Amygdala (tissue), 56 donors: ENCODE measurements at places on chromosomes 4 and X.

DNA sequence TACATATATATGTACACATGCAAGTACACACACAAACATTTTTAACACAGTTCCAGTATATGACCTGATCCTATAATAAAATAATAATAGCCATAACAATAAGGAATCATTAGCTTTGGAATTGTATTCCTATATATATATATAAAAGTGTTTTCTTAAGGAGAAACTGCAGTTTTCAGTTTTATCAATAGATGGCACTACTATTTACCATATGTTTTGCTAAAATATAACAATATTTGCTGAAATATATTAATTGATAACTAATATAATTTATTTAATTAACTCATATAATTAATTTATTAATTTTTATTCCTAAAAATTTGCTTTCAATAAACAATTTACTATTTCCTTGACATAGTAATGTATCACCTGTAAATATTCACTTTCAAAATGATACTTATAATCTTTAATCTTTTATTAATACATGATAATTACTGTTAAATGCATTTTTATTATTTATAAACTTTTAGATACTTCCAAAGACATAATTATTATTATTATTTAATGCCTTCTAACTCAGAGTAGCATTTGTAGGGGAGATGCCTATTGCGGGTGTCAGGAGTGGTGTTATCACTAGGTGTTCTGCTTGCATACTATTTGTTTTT lies 599.5 kb downstream of the FSTL5 start:
- no peak for DNase-seq

DNA sequence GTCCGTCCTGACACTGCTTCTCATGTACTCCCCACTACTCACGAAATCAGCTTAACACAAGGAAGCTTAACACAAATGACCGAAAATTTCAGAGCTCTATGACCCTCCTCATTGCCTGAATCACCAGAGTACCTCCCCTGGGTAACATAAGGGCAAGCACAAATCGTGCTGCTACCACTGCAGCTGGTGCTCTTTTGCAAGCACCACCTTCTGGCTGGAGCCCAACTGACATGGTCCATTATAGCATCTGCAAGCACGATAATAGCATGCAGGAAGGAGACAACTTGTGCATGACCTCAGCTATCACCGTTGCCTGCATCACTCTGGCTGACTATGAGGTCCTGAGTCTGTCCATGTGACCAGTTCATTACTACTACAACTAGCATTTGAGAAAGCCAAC lies 308.0 kb downstream of the TEX13C start:
- DNase-seq, result no peak

DNA sequence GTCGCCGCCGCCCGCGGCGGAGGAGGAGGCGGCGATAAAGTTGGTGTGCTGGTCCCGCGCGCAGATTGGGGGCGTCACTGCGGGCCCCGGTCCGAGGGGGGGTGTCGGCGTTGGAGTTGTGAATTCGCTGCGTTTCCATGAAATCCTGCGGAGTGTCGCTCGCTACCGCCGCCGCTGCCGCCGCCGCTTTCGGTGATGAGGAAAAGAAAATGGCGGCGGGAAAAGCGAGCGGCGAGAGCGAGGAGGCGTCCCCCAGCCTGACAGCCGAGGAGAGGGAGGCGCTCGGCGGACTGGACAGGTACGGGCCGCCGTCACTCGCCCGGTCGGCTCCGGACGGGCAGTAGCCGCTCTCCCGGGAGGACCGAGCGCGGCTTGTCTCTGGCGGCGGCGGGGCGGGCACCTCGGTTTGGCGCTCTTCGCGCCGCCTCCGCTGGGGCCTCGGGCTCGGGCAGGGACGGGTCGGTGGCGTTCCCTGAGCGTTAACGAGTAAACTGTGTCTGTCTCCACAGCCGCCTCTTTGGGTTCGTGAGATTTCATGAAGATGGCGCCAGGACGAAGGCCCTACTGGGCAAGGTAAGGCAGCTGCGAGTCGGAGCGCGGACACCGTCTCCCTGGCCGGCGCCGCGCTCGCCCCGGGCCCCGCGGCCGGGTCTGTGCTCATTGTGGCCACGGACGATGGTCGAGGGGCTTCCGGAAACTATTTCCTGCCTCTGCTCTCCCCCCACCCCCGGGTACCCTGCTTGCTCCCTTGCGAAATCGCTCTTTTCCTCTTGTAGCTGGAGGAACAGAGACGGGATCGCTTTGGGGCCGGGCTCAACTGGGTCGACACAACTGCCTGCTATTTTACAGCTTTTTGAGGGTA lies 658 bp downstream of the KDM6A start:
- DNase-seq, result no peak

GRCh38 chrX:53122013-53122412 lies 28.1 kb downstream of the KANTR start:
- no peak for DNase-seq

DNA sequence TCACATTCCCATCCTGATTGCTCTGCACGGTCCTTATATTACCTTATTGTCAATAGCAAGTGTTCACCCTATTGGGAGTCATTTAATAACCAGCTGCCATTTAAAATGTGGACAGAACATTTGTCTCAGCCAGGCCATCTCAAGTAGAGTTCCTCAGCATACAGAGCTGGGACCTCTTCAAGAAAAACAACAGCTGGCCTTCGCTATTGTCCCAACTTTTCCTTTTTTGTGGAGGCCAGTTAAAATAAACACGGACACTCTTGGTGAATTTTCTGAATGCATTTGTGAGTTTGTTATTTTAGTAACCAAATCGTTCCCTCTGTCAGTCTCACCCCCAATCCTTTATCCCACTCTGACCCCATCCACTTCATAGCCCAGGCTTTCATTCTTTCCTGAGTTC lies 395.3 kb upstream of the PITX2 start:
- DNase-seq, result no peak

DNA sequence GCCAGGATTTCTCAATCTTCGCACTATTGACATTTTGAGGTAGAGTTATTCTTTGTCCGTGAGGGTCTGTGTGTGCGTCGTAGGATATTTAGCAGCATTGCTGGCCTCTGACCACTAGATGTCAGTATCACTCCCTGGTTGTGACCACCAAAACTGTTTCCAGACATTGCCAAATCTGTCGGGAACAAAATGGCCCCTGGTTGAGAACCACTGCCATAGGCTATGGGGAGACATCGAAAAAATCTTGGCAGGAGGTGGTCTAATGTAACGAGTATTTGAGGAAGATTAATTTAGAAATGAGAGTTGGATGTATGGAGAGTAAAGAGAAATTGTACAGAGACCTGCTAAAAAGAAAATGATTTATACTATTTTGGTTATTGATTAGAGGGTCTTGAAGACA lies 108.4 kb downstream of the DOCK11 start:
- DNase-seq, result peak; percentile 1

- DNase-seq, result no peak
These were observed 70.5 kb downstream of the HADH start for GRCh38 chr4:108060164-108060563.

- no peak for DNase-seq
These were observed 717.3 kb upstream of the ACTRT1 start for GRCh38 chrX:128769495-128769894.

GRCh38 chrX:3963980-3964379 lies 250.5 kb upstream of the PRKX start:
- no peak for DNase-seq

DNA sequence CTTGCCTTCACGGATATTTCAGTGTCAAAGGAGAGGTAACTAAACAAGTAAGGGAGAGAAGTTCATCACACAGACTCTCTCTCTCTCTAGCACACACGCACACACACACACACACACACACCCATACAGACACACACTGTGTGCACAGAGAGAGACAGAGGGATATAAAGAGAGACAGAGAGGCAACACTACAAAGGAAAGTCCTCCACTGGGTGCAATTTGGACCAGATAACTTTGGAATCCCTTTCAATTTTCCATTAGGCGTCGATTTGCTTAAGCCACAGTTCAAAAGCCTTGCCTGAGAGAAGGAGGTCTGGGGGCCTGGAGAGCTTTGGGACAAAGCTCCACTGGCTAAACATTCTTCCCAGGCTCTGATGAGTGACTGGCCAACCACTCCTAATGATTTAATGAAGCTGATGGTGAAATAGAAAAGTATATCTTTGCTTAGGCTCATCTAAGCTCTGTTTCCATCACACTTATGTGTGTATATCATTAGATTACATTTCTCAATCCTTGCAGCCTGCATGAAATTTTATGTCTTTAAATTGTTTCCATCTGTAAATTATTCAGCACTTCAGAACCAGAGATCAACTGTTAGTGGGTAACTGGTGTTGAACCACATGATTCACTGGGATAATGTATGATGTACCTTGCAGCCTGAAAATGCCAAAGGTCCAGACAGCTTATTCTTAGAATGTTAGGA lies 180.8 kb downstream of the MAGEB17 start:
- no peak for DNase-seq

DNA sequence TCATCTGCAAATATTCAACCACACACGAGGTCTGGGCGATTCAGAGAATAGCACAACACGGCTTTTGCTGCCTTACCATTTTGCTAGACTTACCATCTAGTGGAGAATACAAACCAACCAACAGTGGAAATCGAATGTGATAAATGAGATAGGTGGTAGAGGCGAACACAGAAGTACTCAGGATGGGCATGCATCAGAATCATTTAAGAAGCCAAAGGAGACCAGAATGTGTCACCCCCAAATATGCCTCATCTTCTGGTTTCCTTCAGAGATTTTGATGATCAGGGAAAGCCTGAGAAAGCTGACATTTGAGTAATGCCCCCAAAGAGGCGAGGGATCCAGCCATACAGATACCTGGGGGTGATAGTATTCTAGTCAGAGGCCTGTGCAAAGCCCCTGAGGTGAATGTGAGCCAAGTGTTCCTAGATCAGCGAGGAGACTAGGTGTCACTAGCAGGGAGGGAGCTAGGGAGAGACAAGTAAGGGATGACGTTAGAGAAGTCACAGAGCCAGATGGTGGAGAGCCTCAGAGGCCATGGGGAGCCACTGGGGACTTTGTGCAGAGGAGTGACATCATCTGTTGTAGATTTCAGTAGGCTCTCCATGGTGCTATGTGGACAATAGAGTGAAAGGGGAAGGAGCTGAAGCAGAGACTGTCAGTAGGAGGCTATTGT lies 1.7 kb downstream of the MTMR1 start:
- DNase-seq, result no peak

DNA sequence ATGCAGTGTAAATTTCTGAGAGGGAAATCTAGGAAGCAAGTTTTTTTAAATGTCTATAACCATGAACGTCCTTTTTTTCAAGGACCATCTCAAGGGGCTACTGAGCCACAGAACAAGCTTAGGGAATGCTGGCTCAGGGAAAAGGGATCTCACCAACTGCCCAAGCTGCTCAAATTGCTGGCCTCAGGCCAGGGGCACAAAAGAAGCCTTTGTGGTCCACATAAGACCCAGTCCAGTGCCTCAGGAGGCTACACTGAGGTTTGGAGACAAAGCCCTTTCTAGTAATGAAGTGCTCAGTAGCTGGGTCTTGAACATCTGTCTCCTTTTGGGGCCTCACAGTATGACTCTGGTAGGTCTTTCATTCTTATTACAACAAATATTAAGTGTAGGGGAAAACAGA lies 305.5 kb downstream of the RAB28 start:
- no peak for DNase-seq

- no peak for DNase-seq
These were observed 194.3 kb downstream of the SLC4A4 start for GRCh38 chr4:71533121-71533520.

DNA sequence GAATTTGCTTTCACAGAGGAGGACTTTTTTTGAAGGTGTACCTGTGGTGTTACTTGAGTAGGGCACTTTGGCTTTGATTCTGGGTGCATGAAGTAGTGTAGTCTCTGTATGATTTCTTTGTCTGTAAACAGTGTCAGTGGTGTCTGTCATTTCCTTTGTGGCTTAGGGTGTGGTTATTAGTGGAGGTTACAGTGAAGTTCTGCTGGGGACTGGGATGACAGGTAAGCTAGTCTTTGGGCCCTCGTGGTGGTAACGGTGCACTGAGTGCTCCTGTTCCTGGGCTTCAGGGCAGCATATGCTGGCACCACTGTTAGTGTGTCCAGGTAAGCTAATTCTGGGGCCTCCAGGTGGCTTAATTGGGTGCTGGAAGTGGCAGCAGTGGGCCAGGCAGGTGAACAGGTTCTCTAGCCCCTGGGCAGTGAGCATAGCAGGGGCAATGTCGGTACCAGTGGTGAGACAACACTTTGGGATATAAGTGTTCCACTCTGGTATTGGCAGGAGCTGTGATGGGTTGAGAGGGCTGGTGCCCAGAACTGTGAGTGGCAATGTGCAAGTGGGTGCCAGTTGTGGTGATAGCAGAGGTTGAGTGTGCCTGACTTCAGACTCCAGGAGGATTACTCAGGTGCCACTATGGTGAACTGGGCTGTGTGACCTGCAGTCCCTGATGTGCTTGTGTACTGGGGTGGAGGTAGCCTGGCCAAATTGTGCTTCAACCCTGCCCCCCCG lies 26.0 kb upstream of the VSIG1 start:
- DNase-seq, result no peak

- no peak for DNase-seq
These were observed 63.4 kb downstream of the GRXCR1 start for GRCh38 chr4:42955746-42956505.

- DNase-seq, result no peak
These were observed 151.8 kb upstream of the FAT1 start for GRCh38 chr4:186875476-186875875.
